Stimulated activated CD8-positive, alpha-beta memory T cell treated with anti-CD3 and anti-CD28 coated beads, Interleukin-2, amount 100 ng/mL, for 1 hour (primary cell): ENCODE measurements at places on chromosomes 3 and 15.

GRCh38 chr3:61669203-61669602 lies 107.8 kb downstream of the PTPRG start:
- no peak for DNase-seq

DNA sequence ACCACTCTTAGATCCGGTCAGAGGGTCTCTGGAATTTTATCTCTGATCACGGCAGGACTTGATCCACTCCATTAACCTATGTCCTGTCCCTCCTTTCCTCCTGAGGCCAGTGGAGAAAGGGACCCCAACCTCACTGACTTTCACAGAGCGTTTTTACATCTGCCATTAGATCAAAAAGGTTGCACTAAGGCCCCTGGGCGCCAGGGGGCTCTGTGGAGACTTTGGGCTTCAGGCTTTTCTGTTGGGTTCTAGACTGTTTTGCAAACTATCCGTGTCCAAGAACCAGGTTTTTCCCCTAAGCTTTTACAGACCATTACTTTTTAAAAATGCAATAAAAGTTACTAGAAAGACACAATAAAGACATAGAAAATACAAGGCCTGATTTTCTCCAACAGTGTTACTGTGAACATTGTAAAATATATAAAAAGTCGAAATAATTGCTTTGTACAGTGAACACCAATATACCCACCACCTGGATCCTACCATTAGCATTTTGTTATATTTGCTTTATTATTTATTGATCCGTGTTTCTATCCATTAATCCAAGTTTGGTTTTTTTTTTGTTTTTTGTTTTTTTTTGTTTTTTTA lies 159.7 kb downstream of the POLR2M start:
- DNase-seq: no peak

DNA sequence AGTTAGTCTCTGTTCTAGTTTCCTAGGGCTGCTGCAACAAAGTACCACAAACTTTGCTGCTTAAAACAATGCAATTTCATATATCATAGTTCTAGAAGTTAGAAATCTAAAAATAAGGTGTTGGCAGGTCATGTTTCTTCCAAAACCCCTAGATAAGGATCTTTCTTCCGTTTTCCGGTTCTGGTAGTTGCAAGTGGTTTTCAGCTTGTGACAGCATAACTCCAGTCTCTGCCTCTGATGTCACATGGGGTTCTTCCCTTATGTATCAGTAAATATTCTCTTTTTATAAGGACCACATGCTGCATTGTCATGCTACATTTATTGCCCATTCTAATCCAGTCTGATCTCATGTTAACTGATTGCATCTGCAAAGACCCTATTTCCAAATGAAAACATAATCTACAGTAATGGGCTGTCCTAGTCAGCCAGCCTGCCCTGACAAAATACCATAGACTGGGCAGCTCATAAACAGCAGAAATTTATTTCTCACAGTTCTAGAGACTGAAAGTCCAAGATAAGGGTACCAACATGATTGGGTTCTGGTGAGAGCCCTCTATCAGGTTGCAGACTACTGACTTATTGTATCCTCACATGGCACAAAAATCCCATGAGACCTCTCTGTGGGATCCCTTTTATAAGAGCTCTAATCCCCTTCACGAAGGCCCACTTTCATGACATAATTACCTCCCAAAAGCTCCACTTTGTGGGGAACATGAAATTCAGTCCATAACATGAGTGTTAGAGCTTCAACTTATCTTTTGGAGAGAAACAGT lies 642.0 kb upstream of the NAALADL2 start:
- DNase-seq: no peak

- DNase-seq: no peak
Measured at GRCh38 chr3:45583021-45583851, 11.3 kb upstream of the LIMD1 start.

- DNase-seq: no peak
Measured at GRCh38 chr15:70463453-70463834, 299.9 kb downstream of the UACA start.

GRCh38 chr15:45179221-45179985 lies 8.4 kb downstream of the SHF start:
- peak; percentile 34 for DNase-seq

DNA sequence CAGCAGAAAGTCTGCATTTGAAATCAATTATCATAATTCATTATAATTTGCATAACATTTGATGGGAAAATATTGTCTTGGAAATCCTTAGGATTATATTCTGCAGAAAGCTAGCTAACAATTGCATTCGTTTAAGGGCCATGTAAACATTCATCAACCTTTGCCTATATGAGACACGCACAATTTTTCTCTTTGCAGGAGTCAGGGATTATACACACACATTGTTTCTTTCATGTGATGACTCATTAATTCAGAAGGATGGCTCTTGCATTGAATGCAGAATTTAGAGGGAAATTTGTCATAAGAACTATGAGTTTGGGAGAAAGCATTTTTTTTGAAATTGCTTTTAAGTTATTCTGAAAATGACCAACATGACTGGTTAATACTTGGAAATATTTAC lies 844.7 kb downstream of the DIPK2A start:
- no peak for DNase-seq

- no peak for DNase-seq
Measured at GRCh38 chr15:27582726-27583410, 516.2 kb downstream of the OCA2 start.

DNA sequence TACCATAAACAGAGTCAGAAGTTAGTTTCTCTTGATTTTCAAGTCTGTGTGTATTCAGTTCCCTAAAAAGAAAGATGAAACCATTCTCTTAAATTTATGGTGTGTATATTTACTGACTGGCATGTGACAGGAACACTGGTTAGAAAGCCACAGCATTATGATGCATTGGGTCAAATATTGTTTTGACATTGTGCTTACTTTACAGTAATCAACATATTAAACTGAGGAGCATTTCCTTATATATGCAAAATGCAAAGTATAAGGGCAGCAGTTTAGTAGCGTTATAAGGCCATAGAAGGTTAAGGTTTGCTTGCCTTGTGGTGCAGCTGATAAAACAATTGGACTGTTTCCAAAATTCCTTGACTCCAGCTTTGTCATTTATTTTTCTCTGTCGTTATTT lies 72.9 kb downstream of the EPHA3 start:
- DNase-seq: no peak

- no peak for DNase-seq
Measured at GRCh38 chr3:63908081-63908736, 4.0 kb downstream of the SCAANT1 start.

DNA sequence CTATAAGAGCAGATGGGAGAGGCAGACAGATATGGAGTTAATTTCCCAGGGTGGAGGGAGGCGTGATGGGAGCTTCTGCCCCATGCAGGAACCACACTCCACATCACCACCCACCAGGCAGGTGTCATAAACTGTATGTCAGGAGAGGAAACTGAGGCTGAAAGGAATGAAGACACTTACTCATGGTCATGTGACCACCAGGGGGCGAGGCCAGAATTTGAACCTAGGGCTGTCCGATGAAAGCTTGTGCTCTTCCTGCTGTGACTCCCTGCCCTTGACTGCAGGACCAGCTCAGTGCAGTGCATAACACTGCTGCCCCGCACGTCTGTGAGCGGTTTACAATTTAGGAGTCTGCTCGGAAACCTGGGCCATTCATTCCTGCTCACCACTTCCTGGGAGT lies 28.8 kb downstream of the NUP210 start:
- no peak for DNase-seq

GRCh38 chr3:148763986-148764935 lies 63.4 kb upstream of the CPB1 start:
- DNase-seq: no peak

DNA sequence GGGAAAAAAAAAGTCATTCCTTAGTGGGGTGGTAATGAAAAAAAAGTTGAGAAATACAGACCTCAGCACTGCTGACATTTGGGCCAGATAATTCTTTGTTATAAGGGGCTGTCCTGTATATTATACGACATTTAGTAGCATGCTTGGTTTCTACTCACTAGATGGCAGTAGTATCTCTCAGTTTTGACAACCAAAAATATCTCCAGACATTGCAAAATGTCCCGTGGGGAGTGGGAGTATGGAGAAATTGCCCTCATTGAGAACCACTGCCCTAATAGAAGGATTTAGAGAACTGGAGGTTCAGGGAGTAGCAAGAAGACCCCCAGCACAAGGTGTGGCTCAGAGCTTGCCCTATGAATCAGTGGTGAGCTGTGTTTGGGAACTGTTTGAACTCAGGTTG lies 28.6 kb upstream of the TEX264 start:
- DNase-seq: no peak

DNA sequence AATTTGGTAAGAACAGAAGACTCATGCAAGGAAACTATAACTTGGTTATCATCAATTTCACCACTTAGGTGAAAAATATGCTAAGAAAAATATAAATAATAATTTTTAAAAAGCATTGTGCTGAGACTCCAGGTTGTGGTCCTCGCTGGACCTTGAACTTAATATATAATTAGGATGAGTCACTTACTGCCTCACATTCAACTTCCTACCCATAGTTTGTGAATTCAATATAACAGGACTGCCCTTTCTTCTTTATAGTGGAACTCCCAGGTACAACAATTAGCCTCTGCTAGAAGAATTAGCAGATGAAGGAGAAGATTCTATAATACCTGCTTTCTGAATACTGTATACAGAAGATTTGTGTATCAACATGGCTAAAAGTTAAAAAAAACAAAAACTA lies 149.1 kb upstream of the SPRED1 start:
- DNase-seq: no peak

DNA sequence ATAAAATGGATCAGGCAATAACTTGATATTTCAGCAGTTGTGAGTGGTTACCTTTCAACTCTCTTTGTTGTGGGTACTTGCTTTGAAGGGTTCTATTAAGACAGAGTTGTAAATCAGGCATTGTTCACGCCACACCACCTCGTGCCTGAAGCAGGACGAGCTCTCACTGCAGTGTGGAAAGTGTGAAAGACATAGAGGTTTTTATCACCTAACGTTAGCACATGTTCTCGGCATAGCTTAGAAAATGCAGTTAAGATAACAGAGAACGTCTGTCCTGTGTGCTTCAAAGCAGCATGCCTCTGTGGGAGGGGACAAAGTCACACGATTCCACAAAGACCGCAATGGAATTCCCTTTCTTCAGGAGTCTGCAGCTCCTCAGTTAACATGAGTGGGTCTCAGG lies 7.8 kb downstream of the ADAMTS17 start:
- DNase-seq: no peak

DNA sequence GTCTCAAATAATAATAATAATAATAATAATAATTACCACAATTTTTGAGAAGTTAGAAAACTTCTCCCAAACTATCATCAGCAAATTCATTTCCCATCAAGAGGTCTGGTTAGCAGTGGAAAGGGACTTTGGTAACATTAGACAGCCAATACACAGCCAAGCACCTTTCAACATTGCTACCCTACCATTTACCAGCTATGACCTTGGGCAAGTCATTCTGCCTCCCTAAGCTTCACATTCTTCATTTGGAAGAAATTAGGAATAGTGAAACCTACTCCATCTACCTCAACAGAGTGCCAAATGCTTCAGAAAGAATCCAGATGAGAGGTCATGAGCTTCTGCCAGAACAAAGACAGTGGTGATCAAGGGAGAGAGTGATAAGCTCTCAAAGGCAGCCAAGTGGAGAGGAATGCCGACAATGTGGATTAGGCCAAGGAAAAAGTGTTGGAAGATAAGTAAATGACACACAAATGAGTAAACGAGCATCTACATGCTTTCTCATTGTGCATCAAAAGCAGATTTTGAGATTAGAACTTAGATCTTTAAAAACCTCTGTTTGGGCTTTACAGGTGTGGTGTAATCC lies 42.9 kb upstream of the LPP start:
- DNase-seq: no peak

DNA sequence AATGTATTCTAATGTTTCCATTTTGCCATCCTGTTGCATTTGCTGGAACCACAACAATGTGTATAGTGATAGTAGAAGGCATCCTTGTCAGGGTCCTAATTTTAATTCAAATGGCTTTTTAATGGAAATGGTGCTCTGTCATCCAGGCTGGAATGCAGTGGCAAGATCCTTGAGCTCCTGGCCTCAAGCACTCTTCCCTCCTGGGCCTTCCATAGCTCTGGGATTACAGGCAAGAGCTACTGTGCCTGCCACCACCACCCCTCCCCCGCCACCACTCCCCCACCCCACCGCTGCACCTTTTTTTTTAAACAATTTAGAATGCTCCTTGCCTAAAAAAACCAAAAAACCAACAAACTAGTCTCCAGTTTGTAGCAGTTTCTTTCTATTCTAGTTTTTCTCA lies 15.2 kb upstream of the IQCF6 start:
- DNase-seq: no peak

GRCh38 chr3:42451546-42452230 lies 41.3 kb upstream of the LYZL4 start:
- DNase-seq: no peak

DNA sequence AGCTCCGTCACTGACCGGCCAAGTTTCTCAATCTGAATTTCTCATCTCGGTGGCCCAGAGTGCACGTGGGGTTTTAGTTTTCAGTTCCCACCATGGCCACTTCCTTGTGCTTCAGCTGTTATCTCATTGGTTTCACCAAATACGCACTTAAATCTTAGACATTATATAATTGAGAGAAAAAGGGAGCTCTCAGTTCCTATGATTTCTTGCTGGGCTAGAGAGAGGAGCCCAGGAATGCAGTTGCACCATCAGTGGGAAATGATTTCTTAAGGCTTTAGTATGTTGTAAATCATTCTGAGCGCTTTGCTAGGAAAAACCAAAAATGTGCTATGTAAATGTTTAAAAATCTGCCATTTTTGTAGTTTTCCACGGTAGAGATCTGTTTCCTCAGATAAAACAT lies 53.2 kb downstream of the OXNAD1 start:
- no peak for DNase-seq

DNA sequence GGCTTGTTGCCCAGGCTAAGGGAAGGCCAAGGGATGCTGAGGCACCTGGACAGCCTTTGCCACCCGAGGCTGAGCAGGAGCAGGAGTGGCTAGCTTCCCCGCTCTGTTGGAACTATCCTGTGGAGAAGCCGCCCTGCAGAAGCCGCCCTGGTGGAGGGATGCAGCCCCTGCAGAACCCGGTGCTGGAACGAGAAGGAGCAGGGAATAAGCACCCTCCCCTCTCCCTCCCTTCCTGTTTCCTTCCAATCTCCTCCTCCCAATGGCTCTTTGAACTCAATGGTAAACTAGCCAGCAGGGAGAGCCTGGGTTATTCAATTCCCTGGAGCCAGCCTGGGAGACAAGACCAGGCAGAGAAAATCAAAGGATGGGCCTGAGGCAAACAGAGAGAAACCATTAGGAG lies 11.8 kb upstream of the HRG start:
- no peak for DNase-seq

DNA sequence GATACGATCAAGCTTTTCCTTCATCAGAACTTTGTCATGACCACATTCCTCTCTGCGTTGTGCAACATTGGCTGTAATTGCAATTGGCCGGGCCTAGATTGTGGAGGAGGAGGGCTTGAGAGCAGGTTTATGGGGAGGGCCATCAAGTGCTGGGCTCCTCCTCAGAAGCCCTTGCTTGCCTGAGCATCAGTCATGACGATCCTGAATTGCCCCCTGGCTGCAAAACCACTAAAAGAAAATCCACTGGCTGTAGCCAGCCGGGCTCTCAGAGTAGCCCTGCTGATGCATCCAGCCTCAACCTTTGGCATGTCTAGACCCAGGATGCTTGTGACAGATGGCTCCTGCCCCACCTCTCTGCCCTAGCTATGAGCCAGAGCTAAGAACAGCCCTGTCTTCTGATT lies 13.4 kb upstream of the TRH start:
- DNase-seq: no peak

- DNase-seq: no peak
Measured at GRCh38 chr3:158106766-158107471, 699 bp upstream of the SHOX2 start.
